ENCODE measurements at places on chromosomes 3 and 15. TPM values are rescaled to one million over a fixed set of nuclear protein-coding genes. Genes with fewer than 3 reads are reported as not detected.

The PCBP4 gene
- total RNA-seq = 4.5 TPM

The TEX9 gene
- total RNA-seq = 1.6 TPM

The ECT2 gene
- 34.2 TPM for total RNA-seq

The BAHD1 gene
- total RNA-seq = 18.7 TPM

- DNase-seq = no peak
These were observed 43.1 kb upstream of the HES1 start for GRCh38 chr3:194092881-194093301.

DNA sequence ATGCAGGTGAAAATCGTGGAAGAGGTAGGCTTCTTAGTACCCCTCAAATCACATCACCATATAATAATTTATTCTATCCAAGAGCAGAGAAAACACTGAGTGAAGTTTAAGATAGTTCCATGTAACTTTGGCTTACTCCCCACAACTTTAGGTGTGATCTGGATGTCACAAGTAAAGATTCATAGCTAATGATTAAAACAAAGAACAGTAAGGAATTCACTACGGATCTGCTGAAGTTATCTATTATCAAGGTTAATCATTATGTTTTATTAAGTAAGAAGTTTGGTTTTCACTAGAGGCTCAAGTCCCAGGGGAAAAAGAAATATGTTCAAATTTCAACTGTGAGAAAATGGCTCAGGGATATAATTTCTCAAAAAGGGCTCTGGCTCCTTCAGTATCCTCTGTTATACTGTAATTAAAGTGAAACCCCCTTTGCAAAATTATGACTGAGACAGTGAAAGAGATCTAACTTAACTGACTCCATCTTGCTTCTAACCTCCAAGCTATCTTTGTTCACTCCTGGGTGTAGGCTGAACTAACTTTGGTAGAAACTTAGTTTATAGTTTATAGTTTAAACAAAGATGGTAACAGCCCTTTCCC, 17.1 kb downstream of the CD80 start:
- DNase-seq = no peak

DNA sequence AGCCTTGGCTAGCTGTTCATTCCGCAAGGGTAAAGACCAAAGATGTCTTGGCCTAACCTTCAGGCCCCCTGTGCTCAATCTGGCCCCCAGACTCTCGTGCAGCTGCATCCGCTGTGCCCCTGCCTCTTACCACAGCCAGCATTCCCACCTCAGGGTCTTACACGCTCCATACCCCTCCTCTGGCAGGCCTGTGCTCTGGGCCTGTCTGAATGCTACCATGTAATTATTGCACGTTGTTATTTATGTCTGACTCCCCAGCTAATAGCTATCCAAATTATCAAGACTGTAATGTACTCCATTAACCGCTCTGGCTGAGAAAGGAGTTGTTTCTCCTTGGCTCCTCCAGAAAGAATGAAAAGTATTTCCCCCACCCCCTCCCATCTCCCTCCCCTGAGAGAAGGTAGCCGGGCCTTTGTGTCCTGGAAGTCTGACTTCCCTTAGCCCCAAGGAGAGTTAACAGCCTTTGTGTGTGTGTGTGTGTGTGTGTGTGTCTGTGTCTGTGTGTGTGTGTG, 54.5 kb upstream of the UBE2E1 start:
- no peak for DNase-seq

DNA sequence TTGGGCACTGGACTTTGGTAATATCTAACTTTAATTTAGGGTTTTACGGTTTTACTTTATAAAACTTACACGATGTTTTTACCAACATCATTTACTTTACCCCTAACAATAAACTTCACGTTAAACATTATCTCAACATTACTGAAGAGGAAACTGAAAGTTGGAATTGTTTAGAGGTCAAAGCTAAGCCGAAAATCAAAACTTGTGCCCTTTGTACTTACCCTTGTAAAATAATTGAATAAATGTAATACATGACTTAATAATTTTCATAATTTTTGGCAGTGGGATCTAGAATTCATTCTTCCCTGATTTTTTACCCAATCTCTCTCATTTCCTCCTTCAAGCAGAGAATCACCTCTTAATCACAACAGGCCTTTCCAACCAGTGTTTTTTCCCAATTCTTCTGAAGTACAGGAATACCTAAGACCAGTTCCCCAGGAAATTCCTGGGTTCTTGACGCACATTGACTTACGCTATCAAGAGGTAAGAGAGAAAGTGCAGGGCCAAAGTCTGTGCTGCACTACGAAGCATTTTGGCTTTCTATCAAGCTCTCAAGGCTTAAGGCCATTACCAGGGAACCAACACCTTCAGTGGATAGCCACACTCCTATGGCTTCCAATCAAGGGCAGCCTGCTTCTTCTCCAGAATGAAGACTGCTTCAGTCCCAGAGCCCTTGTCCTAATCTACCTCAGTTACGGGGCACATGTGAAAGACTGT, 11.9 kb upstream of the SEMA6D start:
- no peak for DNase-seq

DNA sequence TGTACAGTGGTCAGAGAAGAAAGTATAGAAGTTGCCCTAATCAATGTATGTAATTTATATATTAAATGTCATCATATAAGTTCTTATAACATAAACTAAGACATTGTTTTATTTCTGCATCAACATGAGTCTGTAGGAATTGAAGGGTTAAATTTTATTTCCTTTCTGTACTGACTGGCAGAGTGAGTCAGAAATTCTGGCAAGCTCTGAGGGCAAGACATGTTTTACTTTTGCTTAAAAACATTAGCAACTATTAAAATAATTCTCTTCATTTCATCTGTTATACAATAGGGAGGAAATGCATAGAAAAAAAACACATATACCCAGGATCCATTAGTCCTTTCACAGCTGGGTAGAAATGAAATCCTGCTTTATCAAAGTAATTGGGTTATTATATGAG, 171.4 kb upstream of the ALCAM start:
- no peak for DNase-seq

All from activated naive CD8-positive, alpha-beta T cell treated with anti-CD3 and anti-CD28 coated beads for 36 hours (primary cell).